Purkinje cell (primary cell): ENCODE measurements at places on chromosomes 11 and 22. TPM values are rescaled to one million over a fixed set of nuclear protein-coding genes. Genes with fewer than 3 reads are reported as not detected.

Gene TSKU
- not detected in 2 replicates for polyA plus RNA-seq

Gene TMA7B
- not detected in 2 replicates for polyA plus RNA-seq

Gene FBLN1
- polyA plus RNA-seq = 0.56 and 4.3 TPM in 2 replicates

Gene DGCR6
- 6.5 and 8.0 TPM in 2 replicates for polyA plus RNA-seq

Gene TEX54
- not detected in 2 replicates for polyA plus RNA-seq

Gene OR6T1
- not detected in 2 replicates for polyA plus RNA-seq

Gene SAA4
- not detected in 2 replicates for polyA plus RNA-seq

Gene OR2AT4
- not detected in 2 replicates for polyA plus RNA-seq

Gene DSCAML1
- 0.06 and 0.46 TPM in 2 replicates for polyA plus RNA-seq

Gene LGR4
- 103 and 137 TPM in 2 replicates for polyA plus RNA-seq

Gene BMAL1
- 78.3 and 126 TPM in 2 replicates for polyA plus RNA-seq

Gene RAPSN
- not detected in 2 replicates for polyA plus RNA-seq

Gene DERL3
- 2.3 and 2.5 TPM in 2 replicates for polyA plus RNA-seq
